Thoracic aorta (tissue), 2 donors: ENCODE measurements at places on chromosomes 3 and 15. TPM values are rescaled to one million over a fixed set of nuclear protein-coding genes. Genes with fewer than 3 reads are reported as not detected.

ERICH6 gene
- total RNA-seq, result not detected

DNA sequence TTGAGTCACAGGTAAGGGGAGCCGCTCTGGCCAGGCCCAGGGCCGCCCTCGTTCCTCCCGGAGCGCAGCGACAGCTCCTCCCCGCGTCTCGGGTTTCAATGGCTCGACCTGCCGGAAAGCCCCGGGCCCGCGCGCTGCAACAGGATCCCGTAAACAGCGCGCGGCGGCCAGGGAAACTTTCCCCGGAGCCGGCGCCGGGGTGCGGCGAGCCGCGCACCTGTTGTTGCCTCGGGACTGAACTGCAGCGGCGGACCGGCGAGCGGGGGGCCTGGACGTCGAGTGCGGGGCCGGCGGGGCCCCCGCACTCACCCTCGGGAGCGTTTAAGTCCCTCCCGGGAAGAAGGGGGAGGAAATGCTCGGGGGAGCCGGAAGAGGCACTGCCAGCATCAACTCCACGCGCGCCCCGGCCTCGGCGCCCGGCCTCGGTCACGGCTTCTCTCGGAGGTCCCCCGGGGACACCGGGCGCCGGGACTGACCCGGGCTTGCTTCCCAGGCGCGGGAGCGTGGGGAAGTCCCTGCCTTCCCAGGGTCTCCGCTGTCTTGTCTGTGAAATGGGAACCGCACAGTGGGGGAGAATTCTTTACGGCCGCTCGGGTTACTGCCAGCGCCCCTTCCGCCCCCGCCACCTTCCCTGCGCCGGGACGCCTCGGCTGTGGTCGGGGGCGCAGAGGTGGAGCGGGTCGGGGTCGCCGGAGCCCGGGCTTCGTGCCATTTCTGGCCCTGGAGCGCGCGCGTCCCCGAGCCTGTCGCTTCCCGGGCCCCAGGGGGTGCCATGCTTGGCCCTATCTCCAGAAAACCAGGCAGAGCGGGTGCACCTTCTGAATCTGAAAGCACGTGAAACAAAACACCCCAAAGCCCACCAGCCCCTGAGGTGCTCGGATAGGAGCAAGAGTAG is 7.5 kb upstream of the PGPEP1L start:
- DNase-seq, result no peak

LRRN1 gene
- total RNA-seq, result 4.3 TPM

DNA sequence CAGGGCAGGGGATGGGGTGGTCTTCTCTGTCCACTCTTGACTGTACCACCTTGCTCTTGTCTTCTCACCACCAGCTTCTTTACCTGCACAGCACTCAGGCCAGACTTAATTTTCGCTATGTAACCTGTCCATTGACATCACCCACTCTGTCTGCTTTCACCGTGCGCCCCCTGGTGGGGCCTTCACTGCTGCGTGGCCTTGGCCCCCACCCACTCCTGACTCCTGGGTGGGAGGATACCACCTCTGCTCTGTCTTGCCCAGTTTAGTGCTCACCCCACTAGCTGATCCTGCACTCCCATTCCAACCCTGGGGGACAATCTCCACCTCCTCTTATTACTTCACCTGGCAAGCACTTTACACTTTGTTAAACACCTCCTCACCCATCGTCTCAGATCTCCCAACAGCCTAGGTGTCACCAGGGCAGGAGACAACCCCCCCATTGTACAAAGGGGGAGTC is 17.7 kb downstream of the PTH1R start:
- no peak for DNase-seq

- DNase-seq, result no peak
Measured at GRCh38 chr15:77482570-77482969, 61.9 kb downstream of the HMG20A start.

GRCh38 chr3:96416549-96417255 is 397.7 kb upstream of the EPHA6 start:
- DNase-seq, result no peak

- DNase-seq, result no peak
Measured at GRCh38 chr15:80289528-80290495, 37.8 kb upstream of the CTXND1 start.

DNA sequence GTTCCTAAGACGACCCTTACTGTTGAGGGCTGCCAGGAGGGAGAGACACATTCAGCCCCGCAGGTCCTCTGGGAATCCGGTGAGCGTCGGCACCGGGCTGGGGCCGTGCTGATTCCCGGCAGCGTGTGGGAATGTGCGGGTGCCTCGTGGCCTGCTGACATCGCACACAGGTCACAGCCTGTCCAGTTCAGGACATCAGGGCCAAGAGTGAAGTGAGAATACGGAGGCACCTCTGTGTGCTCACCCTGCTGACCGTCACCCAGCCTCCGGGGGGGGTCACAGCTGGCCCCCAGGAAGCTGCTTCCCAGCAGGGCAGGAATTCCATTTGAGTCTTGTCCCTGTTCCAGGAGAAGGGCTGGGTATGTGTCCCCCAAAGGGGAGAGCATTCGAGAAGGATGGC is 53.6 kb downstream of the PGPEP1L start:
- no peak for DNase-seq

- DNase-seq, result no peak
Measured at GRCh38 chr3:78845605-78846004, 922.2 kb downstream of the ROBO1 start.

GRCh38 chr3:188528396-188528795 is 374.4 kb downstream of the LPP start:
- DNase-seq, result no peak

GRCh38 chr3:103977417-103977816 is 1389.3 kb upstream of the ALCAM start:
- no peak for DNase-seq
